Memory B cell (primary cell): ENCODE measurements at places on chromosomes 4 and X.

GRCh38 chrX:100477958-100478357 lies 67.9 kb upstream of the PCDH19 start:
- DNase-seq: no peak

DNA sequence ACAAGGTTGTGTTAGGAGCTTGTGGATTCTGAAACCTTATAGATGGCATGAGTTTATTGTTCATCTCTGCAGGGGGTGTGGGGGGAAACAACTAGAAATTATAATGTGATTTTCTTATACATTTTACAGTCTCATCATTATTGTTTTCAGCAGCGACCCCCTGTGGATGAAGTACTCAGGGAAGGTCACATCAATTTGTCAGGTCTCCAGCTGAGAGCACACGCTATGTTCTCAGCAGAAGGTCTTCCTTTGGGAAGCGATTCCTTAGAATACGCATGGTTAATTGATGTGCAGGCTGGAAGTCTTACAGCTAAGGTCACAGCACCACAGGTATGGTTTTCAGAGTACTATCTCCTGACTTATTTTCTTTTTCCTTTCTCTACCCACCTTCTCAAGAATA lies 72.2 kb downstream of the BLTP1 start:
- no peak for DNase-seq

DNA sequence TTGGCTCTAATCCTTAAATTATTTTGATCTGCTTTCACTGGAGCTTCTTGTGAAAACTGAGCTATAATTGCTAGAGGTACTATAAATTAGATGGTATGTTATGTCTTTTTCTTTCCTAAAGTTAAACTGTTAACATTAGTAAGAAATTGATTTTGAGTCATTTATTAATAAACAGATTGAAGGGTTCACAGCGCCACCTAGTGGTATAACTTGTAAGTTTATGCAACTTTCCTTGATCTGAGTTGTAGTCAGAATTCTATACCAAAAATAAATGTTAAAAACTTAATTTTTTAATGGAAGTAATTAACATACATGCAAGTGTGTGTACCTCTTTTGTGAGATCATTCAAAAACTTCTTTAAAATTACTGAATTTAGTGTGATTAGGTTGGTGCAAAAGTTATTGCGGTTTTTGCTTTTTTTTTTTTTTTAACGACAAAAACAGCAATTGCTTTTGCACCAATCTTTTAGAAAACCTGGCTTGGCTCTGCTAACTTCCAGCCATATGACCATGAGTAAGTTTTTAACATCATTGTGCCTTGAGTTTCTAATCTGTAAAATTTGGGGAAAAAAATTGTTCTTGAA lies 151.5 kb downstream of the CENPC start:
- no peak for DNase-seq

- no peak for DNase-seq
Measured at GRCh38 chr4:148270630-148271029, 171.6 kb downstream of the NR3C2 start.

- DNase-seq: no peak
Measured at GRCh38 chr4:120472447-120473131, 405.9 kb upstream of the MAD2L1 start.

DNA sequence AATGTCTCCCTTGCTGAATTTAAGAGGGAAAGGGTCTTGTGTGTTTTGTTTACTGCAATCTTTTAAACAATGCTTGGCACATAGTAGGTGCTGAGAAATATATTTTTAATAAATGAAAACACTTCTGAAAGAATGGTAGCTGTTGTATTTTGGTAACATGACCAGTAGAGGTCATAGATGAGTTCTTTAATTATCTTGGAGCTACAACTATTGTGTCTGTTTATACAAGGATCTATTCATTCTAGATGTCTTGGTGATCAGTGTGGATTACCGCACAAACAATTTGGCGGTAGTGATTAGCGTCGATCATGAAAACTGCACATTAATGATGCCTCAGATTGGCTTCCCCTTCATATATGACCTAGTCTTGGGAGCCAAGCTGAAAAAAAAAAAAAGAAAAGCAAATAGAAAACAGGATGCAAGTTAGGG lies 21.4 kb upstream of the SCRG1 start:
- no peak for DNase-seq

DNA sequence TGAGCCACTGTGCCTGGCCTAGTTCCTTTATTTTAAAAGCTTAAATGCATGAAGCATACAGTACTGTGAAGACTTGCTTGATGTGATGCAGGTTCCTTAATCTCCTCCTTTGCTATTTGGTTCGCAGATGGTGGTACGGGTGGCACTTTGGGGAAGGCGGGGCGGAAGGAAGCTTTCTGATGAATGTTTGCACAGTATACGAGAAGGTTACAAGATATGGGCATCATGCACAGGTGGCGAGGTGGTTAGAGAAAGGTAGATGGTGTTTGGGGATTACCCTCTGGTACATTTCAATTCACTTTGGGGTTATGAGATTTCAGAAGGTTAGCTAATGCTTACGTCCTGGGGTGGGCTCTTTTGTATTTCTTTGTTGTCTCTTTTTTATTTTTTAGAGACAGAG lies 17.2 kb downstream of the RHOH start:
- DNase-seq: no peak

- DNase-seq: no peak
Measured at GRCh38 chrX:134443020-134443419, 16.9 kb upstream of the HPRT1 start.
